ENCODE measurements at places on chromosomes 4 and X.

GRCh38 chr4:84319124-84319523 is 180.0 kb downstream of the NKX6-1 start:
- DNase-seq: no peak

DNA sequence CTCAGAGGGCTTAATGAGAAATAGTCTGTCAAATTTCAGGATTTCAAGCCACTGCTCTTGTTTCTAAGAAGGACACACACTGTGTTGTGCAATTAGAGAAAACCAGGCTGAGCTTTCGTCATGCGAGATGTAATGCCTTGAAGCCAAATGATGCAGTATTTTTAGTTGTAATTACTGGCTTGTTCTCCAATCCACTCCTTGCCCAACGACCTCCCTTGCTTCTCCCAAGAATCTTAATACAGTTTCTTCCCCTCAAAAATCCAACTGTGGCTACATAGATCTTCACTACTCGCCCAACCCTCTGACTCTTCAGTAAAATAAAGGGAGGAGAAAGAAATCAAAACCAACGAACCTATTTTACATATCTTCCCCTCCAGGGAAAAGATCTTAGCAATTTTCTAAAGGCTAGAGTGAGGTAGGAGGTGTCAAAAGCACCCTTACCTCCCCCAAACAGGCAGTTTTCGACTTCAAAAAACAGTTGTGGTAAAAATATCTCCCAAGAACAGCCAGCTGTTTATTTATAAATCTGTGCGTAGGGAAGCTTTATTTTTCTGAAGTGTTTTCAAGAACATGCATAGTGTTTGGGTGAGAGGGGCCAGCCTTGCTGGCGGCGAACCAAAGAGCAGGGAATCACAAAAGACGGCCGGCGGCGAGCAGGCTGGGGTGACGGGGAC is 68.7 kb downstream of the MGST2 start:
- no peak for DNase-seq

- DNase-seq: no peak
Observed at GRCh38 chr4:112650332-112650731, 13.4 kb downstream of the LARP7 start.

DNA sequence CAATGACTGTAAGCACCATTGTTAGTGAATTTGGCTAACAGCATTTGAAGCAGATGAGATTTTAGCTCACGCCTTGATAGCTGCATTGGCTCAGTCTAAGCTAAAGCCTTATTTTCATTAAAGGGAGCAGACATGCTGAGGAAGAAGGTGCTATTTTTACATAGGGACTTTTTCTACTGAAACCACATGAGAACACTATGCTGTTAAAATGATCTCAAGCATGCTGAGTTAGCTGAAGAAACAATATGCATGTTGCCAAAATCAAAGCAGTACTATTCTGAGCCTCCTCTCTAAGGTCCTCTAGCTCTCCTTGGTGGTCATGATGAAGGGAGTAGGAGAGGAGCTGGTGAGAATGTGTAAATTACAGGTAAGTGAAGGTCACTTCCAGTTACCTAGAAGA is 134.4 kb upstream of the JADE1 start:
- peak; percentile 97 for DNase-seq

- no peak for DNase-seq
Observed at GRCh38 chrX:19389227-19389845, 45.6 kb downstream of the PDHA1 start.

DNA sequence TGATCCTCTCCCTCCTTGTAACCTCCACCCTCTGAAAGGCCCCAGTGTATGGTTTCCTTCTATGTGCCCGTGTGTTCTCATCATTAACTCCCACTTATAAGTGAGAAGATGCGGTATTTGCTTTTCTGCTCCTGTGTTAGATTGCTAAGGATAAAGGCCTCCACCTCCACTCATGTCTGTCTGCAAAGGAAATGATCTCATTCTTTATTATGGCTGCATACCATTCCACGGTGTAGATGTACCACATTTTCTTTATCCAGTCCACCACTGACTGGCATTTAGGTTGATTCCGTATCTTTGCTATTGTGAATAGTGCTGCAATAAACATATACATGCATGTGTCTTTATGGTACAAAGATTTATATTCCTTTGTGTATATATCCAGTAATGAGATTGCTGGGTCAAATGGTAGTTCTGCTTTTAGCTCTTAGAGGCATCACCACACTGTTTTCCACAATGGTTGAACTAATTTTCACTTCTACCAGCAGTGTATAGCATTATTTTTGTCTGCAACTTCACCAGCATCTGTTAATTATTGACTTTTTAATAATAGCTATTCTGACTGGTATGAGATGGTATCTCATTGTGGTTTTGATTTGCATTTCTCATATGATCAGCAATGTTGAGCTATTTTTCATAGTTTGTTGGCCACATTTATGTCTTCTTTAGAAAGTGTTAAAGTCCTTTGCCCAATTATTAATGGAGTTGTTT is 1030.9 kb downstream of the FSTL5 start:
- no peak for DNase-seq

DNA sequence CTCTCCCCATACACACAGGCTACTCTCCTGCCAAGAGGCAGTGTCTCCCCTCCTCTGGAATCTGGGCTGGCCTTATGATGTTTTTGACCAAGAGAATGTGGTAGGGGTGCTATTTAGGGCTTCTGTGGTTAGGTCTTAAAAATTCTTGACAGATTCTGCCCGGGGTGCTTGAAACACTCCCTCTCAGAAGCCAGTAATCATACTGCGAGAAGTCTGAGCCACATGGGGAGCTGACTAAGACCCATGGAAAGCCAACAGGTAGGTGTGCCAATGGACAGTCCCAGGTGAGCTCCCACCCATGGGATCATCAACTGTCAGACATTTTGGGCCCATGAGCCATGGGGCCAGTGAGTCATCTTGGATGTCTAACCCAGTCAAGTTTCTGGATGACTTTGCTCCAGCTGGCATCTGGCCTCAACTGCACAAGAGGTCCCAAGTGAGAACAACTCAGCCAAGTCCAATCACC is 315.7 kb downstream of the FBXW7 start:
- no peak for DNase-seq

GRCh38 chr4:10622728-10623127 is 61.8 kb downstream of the CLNK start:
- DNase-seq: peak; percentile 33

DNA sequence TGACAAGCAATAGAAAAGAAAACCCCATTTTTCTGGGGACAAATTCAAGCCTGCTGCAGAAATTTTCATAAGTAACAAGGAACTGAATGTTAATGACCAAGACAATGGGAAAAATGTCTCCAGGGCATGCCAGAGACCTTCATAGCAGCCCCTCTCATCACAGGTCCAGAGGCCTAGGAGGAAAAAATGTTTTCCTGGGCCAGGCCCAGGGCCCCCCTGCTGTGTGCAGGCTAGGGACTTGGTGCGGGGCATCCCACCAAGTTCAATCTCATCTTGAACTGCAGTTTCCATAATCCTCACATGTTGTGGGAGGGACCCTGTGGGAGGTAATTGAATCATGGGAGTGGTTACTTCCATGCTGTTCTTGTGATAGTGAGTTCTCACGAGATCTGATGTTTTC is 211.5 kb upstream of the GRIA3 start:
- DNase-seq: no peak

- DNase-seq: no peak
Observed at GRCh38 chr4:2733001-2733843, 22.9 kb downstream of the TNIP2 start.

DNA sequence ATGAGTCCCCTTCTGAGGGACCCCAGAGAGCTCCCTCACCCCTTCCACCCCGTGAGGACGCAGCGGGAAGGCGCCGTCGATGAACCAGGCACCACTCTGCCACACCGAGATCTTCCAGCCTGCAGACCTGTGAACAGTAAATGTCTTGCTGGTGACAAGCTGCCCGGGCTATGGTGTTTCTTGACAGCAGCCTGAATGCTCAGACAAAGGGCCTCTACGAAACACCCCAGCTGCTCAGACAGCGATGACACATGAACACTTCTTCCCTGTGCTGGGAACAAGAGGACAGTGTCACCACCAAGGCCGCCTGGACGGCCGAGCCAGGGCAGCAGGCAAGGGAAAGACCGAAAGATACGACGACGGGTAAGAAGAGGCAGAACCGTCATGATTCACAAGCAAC is 30.6 kb upstream of the GTPBP6 start:
- no peak for DNase-seq

All from MM.1S (cell line).